Fibroblast of the aortic adventitia (primary cell): ENCODE measurements at places on chromosomes 1 and 21. TPM values are rescaled to one million over a fixed set of nuclear protein-coding genes. Genes with fewer than 3 reads are reported as not detected.

Gene CCDC190
- total RNA-seq: 0.16 and 4.6 TPM in 2 replicates

Gene GJA5
- 0.74 TPM in 1 of 2 replicates, not detected in the other for total RNA-seq

Gene HOOK1
- total RNA-seq: under 0.01 TPM in 1 of 2 replicates, not detected in the other

Gene NBPF20
- total RNA-seq: 1.8 and 2.1 TPM in 2 replicates

Gene BSDC1
- 47.6 and 52.3 TPM in 2 replicates for total RNA-seq

Gene ZNF593OS
- not detected in 2 replicates for total RNA-seq

Gene C1QA
- total RNA-seq: not detected in 2 replicates

Gene HSD3B1
- not detected in 2 replicates for total RNA-seq

Gene S100A3
- 4.3 TPM in 1 of 2 replicates, not detected in the other for total RNA-seq

Gene ETV3
- total RNA-seq: 10.9 and 17.0 TPM in 2 replicates

Gene CTXND2
- not detected in 2 replicates for total RNA-seq

Gene FALEC
- total RNA-seq: not detected in 2 replicates
